ENCODE measurements at places on chromosomes 6 and 20.

GRCh38 chr6:120451508-120451907 lies 882.8 kb downstream of the TBC1D32 start:
- no peak for DNase-seq

DNA sequence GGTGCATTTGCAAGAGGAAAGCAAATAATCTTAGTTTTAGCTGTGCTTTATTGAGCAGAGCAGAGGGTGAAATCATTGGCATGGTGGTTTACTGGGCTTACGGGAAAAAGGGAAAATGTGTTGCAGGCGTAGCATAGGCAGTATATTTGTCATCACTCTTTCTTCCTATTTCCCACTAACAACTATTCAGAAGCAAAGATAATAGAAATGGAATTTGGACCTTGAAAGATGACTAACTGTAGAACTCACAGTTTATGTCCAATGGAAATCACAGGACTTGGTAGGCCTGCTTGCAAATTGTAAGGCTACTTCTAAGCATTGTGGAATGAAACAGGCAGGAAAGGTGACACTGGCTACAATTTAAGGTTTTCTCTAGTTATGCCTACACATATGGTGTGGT lies 611.9 kb upstream of the MAN1A1 start:
- no peak for DNase-seq

DNA sequence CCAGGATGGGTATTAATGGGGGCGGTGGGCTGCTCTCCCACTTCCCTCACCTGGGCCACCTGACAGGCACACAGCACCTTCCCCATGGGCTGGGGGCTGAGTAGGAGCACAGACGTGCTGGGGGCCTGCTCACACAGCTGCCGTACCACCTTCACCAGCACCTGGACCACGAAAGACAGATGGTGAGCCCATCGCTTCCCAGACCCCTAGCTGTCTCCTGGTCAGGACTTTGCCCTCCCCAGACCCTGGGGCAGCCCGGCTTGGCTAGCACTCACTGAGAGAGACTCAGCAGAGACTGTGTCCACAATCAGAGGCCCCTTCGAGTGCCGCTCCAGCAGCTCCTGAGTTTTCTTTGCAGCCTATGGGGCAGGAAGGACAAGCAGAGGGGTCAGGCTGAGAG lies 12.0 kb downstream of the AARS2 start:
- DNase-seq, result no peak

GRCh38 chr6:105872249-105872648 lies 213.9 kb upstream of the PRDM1 start:
- DNase-seq, result no peak

GRCh38 chr20:2398449-2398848 lies 17.7 kb downstream of the TGM6 start:
- no peak for DNase-seq

DNA sequence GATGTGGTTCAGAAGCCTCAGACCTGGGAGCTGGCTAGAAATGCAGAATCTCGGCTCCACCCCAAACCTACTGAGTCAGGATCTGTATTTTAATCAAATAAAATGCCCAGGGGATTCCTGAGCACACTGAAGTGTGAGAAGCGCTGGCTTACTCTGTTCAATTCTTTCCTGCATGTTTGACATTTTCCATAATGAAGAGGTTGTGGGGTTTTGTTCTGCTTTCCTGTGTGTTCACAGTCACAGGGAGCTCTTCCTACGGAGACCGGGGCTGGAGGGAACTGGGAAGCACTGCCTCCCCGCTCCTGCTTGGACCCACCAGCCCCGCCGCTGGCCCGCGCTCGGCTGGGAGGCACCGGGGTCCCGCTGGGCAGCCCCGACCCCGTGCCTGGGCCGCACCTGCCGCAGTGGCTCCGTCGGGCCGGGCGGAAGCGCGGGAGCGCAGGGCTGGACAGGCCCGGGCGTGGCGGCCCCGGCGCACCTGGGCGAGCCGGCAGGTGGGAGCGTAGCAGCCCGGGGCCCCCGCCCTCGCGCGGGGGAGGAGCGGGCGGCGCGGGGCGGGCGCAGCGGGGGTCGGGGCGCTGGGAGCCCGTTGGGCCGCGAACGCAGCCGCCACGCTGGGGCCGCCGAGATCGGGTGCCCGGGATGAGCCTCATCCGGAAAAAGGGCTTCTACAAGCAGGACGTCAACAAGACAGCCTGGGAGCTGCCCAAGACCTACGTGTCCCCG lies at the start of gene MAPK13:
Gene MAPK13 (plus strand): TSS at position 573 of the 726 bp plus-strand sequence. CDS start 70 bp downstream, at position 643.
- DNase-seq, result no peak

GRCh38 chr6:10098756-10099528 lies 315.9 kb downstream of the TFAP2A start:
- no peak for DNase-seq

DNA sequence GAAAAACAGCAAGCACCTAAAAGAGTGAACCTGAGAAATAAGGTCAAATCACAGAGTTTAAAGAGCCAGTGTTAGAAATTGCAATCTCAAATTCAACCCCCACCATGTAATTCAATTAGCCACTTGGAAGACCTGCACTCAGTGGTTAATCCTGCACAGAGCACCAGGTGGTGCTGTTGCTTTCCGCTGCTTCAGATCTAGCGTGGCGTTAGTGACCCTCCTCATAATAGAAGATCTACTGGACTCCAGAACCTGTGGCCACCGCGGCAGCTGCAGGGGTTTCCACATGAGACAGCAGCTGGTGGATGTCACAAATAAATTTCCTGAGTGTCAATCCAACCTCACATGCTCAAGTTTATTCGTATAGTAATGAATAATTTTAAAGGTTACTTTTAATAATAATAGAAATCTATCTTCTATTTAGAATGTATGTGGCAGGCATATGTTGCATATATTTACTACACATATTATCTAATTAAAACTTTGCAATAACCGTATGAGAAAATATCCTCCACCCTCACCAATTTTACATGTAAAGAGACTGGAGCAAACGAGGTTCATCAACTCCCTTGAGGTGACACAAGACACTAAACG lies 84.4 kb downstream of the SYNE1 start:
- peak; percentile 54 for DNase-seq

Data from iPS DF 6.9 (cell line).